Activated B cell treated with CpG ODN at 0.5 μM for 24 hours (primary cell): ENCODE measurements at places on chromosomes 4 and X. TPM values are rescaled to one million over a fixed set of nuclear protein-coding genes. Genes with fewer than 3 reads are reported as not detected.

Gene BANK1
- total RNA-seq = 307 and 336 TPM in 2 replicates

Gene CT45A2
- total RNA-seq = not detected in 2 replicates

Gene CLTRN
- 0.20 and 0.24 TPM in 2 replicates for total RNA-seq

Gene TMSB15B
- 9.6 and 9.8 TPM in 2 replicates for total RNA-seq

Gene BEX2
- 12.3 and 13.1 TPM in 2 replicates for total RNA-seq

Gene CENPE
- 2.4 and 2.5 TPM in 2 replicates for total RNA-seq

Gene POLN
- total RNA-seq = 1.4 and 1.7 TPM in 2 replicates

Gene PAGE5
- total RNA-seq = 0.67 and 1.8 TPM in 2 replicates

Gene CT83
- total RNA-seq = not detected in 2 replicates

Gene TREX2
- total RNA-seq = 1.9 and 3.2 TPM in 2 replicates

Gene ACE2
- not detected in 2 replicates for total RNA-seq

Gene KCND1
- total RNA-seq = 0.66 and 1.8 TPM in 2 replicates

Gene NAT8L
- total RNA-seq = 0.15 and 0.24 TPM in 2 replicates
